HTR-8/SVneo (cell line): ENCODE measurements at places on chromosomes 16 and 17.

- no peak for DNase-seq
Measured at GRCh38 chr17:34755371-34755770, 176.0 kb downstream of the TMEM132E start.

- DNase-seq, result no peak
Measured at GRCh38 chr17:15918261-15918660, 26.7 kb upstream of the ADORA2B start.

- no peak for DNase-seq
Measured at GRCh38 chr16:16101585-16101984, 121.7 kb downstream of the ABCC6 start.

DNA sequence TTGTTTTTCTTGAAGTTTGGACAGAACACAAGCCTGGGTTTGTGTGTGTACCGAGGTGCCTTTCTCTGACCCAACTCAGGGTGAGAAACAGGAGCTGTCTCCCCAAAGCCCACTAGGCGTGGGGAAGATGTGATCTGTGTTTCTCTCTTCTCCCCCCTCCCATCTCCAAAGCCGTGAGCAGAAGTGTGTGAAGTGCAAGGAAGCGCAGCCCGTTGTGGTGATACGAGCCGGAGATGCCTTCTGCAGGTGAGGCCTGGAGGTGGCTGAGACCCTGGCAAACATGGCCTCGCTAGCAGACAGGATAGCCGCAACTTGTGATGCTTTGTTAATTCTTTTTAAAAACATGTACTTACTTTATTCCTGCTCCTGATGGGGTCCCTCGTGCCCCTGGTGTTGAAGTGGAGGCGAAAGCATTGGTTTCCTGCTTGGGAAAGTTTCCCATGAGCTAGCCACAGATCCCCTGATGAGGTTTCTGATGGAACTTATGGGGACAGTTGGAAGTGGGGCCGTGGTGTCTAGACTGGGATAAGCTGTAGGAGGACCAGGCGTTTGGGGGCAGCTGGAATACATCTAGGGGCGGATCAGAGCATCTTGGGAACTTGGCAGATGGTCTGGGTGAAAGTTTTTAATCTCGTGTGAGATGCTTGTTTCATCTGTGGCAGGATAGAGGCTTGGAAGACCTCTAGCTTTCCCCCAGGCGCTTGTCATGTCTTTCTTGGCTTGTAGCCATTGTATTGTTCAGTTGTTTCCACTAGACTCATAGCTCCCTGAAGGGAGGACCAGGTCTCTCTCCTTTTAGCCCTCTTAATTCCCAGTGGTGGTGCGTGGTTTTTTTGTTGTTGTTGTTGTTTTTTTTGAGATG, 893 bp downstream of the CTU2 start:
- DNase-seq, result no peak

DNA sequence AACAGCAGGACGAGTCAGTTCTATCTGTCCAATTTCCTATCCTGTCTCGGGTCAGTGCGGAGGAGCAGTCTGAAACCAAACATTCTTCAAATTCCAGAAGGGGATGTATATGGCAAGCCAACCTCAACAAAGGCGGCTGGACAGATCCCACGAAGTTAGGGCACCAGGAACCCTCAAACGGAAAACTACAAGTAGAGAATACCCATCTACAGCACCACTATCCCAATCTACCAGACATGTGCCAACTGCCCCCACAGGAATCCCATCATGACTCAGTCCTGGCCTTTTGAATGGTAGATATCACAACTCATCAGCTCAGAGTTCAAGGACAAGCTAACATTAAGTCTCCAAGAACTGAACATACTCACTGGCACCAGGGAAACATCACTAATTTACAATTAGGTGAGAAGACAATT, 2.3 kb downstream of the NAT9 start:
- DNase-seq, result peak; percentile 70

DNA sequence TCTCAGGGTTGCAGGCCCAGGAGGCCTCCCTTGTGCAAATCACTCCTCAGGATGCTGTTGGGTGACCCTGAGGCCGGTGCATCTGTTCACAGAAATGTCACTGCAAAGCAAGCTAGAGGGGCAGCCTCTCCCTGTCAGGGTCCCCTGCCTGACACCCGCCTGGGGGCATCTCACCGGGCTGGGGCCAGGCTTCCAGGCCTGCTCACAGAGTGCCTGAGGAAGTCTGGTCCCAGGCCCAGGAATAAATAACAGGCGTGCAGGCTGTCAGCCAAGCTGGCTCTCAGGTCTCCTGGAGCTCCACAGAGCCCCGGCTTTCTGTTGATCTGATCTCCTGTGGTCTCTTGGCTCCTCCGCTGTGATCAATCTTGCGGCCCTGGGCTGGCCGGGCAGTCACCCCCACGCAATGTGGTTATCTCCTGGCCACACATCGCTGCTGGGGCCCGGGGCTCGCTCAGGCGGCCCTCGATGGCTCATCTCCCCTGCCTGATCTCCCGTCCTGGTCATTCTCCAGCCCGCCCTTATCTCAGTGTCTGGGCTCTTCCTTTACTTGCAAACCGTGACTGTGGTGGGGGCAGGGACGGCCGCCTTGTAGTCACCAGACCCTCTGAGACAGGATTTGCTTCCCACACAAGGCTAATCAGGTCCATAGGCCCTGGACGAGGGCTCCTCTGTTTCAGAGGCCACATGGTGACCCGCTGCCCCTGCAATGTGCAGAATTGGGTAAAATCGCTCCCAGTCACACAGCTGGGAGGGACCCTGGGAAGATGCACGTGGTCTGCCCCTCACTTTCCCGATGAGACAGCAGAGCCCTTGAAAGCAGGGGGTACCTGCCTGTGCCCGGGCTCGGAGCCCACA, 231.2 kb upstream of the GSE1 start:
- no peak for DNase-seq

DNA sequence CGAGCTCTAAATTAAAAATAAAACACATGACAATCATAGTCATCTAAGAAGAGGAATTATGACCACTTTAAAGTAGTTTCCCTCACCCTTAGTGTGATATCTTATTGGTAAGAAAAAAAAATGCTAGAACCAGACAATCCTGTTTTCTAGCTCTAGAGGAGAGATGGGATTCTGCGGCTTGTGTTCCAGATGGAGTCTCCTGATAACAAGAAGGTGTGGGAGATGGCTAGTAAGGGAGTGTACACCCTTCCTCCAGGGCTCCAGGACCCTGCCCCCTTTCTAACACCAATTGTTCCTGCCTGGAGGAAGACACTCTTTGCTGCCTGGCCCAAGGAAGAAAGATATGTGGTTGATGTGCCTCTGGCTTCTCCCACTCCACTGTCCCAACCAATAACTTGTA, 68.8 kb upstream of the FBXO47 start:
- DNase-seq, result no peak
